CD4-positive, alpha-beta memory T cell (primary cell): ENCODE measurements at places on chromosomes 13 and 19. TPM values are rescaled to one million over a fixed set of nuclear protein-coding genes. Genes with fewer than 3 reads are reported as not detected.
A peak's percentile ranks its signal among the peaks of the same experiment; 100 is the strongest.

Gene KLF1
- polyA plus RNA-seq = not detected

Gene LYPD3
- 5.9 TPM for polyA plus RNA-seq

Gene ACP7
- polyA plus RNA-seq = not detected

Gene TINCR
- polyA plus RNA-seq = 0.20 TPM

Gene ZNF44
- 43.9 TPM for polyA plus RNA-seq

Gene CDX2
- polyA plus RNA-seq = not detected

Gene COMP
- polyA plus RNA-seq = not detected

Gene LNX2
- 6.6 TPM for polyA plus RNA-seq

DNA sequence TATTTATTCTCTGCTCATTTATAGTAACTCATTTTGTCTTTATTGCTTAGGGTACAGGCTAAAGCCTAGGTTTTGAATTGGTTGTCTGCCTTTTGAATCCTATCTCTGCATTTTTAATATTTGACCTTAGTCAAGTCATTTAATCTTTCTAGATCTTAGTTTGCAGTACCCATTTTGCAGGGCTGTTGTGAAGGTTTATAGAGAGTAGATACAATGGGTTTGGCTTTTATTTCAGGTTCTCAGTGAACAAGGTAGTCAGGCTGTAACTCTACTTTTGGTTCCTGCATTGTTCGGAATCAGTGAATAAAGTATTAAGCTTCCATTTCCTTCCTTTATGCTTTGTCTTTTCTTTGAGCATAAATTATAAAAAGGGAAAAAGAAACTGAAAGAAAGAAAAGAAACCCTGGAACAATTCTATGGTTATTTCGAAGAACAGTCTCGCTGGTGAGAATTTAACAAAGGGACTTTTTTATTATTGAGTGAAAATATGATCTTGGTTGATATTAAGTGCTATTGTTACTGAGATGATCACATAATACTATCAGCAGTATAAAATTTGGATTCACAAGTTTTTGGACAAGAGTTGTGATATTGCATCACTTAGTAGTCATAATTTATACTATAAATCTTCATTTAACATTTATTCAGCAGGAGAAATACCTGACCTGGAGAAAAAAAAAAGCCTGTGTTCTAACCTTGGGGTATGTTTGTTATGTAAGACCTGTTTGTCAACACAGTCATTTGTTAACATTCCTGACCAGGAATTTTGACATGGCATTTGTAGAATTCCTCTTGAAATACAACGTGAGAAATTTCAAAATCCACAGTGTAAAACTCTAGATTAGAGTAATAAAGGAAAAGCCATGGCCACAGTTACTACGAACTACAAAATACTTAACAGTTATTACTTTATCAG is 91.3 kb downstream of the ZMYM2 start:
- H3K27me3 ChIP-seq = no peaks in the 10 kb centered on the region
- H3K4me1 ChIP-seq = peaks cover 21% of the 10 kb centered on the region
- peak overlapping the region; percentile 15 for H3K27ac ChIP-seq
- DNase-seq = no peak
- H3K36me3 ChIP-seq = peaks cover 12% of the 10 kb centered on the region

DNA sequence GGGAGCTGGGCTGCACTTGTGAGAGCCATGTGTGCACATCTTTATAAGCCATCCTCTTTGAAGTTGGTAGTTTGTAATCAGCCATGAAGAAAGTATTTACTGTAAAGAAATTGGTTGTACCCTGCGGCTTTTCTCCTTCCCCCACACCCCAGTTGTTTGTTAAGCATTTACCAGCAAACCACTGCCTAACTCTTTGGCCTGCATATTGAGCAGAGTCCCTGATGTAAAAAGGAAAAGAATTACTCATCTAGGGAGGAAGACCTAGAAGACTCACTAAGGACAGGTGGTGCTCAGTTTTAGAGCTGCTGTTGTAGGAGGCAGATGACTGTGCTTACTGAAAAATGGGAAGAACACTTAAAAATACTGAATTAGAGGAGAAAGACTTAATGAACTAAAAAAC is 245.3 kb downstream of the PCCA start:
- no peak overlapping the region for H3K27ac ChIP-seq
- no peak overlapping the region for H3K4me3 ChIP-seq

DNA sequence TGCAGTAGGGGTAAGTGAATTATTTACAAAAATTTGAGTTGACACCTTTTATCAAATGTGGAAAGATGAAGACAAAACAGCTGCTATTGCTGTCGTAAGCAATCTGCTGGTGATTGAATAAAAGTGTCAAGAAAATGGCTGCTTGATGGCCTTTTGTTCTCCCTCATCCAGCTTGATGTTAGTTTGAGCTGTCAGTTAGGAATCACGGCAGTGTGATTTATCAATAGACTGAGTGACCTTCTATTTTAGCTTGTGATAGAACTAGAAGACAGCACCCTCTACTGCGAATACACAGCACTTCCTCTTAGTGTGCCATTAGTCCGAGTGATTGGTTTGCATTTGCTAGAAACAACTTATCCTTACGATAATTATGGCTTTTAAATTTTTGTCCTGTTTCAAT is 76.3 kb downstream of the MZT1 start:
- no peak overlapping the region for H3K4me3 ChIP-seq
- H3K27ac ChIP-seq = no peak overlapping the region
- H3K36me3 ChIP-seq = no peaks in the 10 kb centered on the region
- no peak for DNase-seq
- peaks cover 4% of the 10 kb centered on the region for H3K27me3 ChIP-seq

DNA sequence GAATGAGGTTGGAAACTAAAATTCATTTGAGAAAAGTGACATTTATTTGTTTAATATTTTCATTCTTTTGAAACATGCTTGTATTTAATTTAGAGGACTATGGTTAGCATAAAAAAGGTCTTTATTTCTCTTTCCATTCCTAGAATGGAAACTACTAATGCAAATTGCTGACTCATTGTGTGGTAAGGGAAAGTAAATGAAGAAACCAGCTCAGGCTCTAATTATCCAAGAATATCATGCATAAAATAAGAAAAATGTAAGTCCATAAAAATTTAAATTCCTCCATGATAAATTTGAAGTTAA is 777.0 kb upstream of the SLITRK1 start:
- H3K4me1 ChIP-seq = no peaks in the 10 kb centered on the region
- H3K27ac ChIP-seq = no peak overlapping the region
- no peak for DNase-seq
- H3K36me3 ChIP-seq = no peaks in the 10 kb centered on the region
- H3K27me3 ChIP-seq = no peaks in the 10 kb centered on the region

- no peaks in the 10 kb centered on the region for H3K36me3 ChIP-seq
- no peaks in the 10 kb centered on the region for H3K4me1 ChIP-seq
- H3K27ac ChIP-seq = no peak overlapping the region
- no peaks in the 10 kb centered on the region for H3K27me3 ChIP-seq
Measured at GRCh38 chr19:418761-419671, 10.1 kb upstream of the C2CD4C start.

- no peak overlapping the region for H3K27ac ChIP-seq
- no peaks in the 10 kb centered on the region for H3K4me1 ChIP-seq
- no peaks in the 10 kb centered on the region for H3K27me3 ChIP-seq
- H3K4me3 ChIP-seq = no peak overlapping the region
Measured at GRCh38 chr13:39859898-39860297, 204.4 kb downstream of the COG6 start.

DNA sequence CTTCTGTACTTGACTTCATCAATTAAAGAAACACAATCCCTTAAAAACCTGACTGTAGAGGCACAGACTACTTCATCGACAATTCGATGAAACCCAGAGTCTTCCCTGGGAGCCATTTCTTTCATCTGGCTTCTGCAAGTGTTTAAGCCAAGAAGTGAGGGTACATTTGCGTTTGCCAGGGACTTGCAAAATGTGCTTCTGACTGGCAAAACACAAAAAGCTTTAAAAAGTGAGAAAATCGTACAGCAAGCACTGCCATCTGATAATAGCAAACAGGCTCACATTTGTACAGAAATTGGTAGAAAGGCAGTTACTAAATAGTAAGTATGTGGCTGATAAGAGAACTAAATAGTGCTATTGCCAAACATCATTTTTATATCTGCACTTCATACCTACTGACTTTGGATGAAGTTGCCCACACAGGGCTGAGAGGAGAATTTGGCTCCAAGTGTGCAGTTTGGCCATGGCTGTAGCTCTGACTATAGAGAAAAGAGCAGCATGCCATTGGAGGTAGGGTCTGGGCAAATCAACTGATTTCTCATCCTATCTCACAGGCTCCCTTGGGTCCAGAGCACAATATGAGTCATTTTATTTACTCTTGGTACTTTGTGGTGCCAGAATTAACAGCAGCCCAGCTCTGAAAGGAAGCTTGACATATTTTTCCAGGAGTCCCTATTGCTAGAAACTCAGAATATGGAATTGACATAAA is 358.1 kb downstream of the OXGR1 start:
- no peaks in the 10 kb centered on the region for H3K4me1 ChIP-seq
- H3K36me3 ChIP-seq = no peaks in the 10 kb centered on the region
- no peak overlapping the region for H3K4me3 ChIP-seq
- no peak for DNase-seq
- H3K27me3 ChIP-seq = no peaks in the 10 kb centered on the region

DNA sequence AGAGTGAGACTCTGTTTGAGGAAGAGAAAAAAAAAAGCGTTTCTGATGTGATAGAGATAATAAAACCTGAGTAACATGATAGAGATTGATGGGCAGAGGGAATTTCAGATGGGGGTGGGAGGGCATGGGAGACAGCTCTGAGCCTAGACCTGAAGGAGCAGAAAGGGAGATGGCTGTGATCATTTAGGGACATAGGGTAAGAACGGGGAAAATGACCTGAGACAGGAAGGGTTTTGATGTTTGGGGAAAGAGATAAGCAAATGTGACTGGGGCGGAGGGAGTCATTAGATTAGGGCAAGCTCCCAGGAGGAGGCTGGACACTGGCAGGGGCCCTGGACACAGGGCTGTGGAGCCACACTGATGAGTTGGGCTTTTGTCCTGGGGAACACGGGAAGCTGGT is 6.1 kb downstream of the ZNF320 start:
- H3K36me3 ChIP-seq = peaks cover 11% of the 10 kb centered on the region
- DNase-seq = no peak
- no peaks in the 10 kb centered on the region for H3K27me3 ChIP-seq
- H3K27ac ChIP-seq = no peak overlapping the region

DNA sequence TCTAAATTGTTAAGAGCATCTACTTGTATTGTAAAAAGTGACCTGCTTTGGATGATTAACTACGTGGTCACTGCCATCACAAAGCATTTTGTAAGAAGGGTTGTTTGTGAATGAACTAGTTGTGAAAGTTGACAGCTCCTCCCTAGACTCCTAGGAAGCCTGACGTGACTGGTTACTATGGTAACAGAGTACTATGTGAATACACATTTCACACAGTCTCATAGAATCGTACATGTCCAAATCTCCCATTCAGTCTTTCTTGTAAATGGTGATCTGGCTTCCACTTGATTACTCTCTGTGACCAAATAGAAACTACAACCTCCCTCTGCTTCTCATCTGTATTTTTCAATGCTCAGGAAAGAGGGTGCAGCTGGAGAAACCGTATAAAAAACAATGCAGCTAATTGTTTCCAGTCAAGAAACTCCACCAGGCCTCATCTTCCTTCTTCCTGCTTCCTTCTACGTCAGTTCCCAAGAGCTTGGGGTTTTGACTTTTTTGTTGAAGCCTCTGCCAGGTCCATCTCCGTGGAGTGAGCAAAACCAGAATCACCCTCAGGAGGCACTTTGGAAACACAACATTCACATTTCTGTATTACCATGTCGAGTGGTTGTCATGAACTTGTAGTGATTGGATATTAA is 83.4 kb downstream of the GPC6 start:
- no peak overlapping the region for H3K4me3 ChIP-seq
- no peaks in the 10 kb centered on the region for H3K4me1 ChIP-seq
- no peaks in the 10 kb centered on the region for H3K27me3 ChIP-seq
- H3K36me3 ChIP-seq = no peaks in the 10 kb centered on the region

- H3K27ac ChIP-seq = peak overlapping the region; percentile 84
- H3K4me1 ChIP-seq = peaks cover 93% of the 10 kb centered on the region
- DNase-seq = peak; percentile 87
Measured at GRCh38 chr19:40803857-40804782, 5.1 kb downstream of the EGLN2 start.

DNA sequence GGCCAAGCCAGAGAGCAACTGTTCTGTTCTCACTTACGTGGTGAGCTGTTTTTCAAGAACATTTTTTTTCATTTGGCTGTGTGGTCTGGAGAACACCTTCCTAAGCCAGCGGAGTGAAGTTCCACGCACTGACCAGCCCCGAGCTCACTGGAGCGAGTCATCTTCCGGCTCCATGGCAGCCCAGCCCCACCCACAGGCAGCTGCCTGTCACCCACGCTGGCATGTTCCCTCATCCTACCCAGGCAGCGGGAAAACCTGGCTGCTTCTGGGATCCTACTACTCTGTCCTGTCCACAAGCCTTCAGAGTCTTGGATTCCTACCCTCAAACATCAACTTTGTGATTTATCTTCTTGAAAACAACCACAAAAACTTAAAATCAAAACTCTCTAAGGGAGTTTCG is 76.2 kb downstream of the GGACT start:
- peaks cover 8% of the 10 kb centered on the region for H3K4me1 ChIP-seq
- no peaks in the 10 kb centered on the region for H3K27me3 ChIP-seq
- H3K36me3 ChIP-seq = no peaks in the 10 kb centered on the region
- no peak overlapping the region for H3K27ac ChIP-seq
- no peak overlapping the region for H3K4me3 ChIP-seq
- DNase-seq = no peak

GRCh38 chr13:51412431-51412830 is 40.4 kb downstream of the INTS6 start:
- no peaks in the 10 kb centered on the region for H3K27me3 ChIP-seq
- DNase-seq = no peak
- H3K4me3 ChIP-seq = no peak overlapping the region
- no peaks in the 10 kb centered on the region for H3K4me1 ChIP-seq

DNA sequence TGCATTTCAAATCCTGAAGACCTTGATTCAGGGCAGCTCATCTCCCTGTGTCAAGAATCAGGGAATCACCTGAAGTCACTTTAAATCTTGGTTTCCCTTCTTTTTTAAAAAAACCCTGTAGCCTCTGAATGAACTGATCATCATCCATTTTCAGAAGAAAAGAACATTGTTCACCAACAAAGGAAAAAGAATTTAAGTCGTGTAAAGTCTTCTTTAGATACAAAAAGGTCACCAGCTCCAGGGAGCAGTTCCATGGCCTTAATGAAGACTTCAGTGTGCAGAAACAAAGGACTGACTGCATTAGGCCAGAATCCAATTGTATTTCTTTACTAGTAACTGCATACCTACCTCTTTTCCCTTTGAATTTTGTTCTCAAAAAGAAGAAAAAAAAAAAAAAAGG is 245.0 kb downstream of the ABCC4 start:
- no peaks in the 10 kb centered on the region for H3K27me3 ChIP-seq
- H3K4me1 ChIP-seq = no peaks in the 10 kb centered on the region
- H3K27ac ChIP-seq = no peak overlapping the region
- H3K4me3 ChIP-seq = no peak overlapping the region
